ENCODE measurements at places on chromosomes 2 and 18.
A peak's percentile ranks its signal among the peaks of the same experiment; 100 is the strongest.

- DNase-seq: no peak
These were observed 97.2 kb upstream of the GPR45 start for GRCh38 chr2:105144152-105144940.

GRCh38 chr2:69694894-69695849 is 46.8 kb upstream of the ANXA4 start:
- DNase-seq: peak; percentile 82

DNA sequence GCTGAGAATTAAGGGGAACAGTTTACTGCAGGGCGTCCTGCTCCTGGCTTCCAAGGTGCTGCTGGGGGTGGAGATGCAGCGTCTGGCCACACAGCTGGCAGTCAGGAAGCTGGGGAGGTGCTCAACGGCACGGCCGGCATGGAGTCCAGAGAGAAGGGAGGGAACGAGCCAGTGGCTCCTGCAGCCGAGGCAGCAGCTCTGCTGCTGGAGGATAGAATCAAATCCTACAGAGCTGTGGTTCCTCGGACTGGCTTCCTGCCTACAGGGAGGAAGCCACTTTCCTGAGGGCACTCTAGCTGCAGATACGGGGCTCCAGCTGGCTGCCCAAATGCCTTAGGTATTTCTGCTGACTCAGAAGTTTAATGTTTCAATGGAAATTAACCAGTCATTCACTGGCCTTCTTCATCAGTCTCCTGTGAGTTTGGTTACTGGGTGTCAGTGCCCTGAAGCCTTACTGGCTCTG is 266.3 kb downstream of the TWIST2 start:
- DNase-seq: peak; percentile 19

DNA sequence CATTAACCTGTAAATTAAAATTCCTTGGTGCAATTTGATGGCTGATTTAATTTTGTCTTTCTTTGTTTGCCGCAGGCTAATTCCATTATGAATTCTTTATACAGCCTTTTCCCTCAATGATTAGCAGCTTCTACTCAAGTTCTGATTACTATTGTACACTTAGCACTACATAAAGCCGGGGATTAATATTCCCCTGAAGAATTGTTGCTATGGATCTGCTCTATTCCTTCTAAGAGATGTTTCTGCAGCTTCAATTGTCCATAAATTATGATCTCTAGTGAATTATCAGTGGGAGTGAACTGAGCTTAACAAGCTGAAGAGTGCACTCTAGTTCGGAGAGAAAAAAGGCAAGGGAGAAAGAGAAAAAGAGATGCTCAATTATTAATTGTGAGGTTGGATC is 433.7 kb upstream of the SPRED2 start:
- DNase-seq: no peak

DNA sequence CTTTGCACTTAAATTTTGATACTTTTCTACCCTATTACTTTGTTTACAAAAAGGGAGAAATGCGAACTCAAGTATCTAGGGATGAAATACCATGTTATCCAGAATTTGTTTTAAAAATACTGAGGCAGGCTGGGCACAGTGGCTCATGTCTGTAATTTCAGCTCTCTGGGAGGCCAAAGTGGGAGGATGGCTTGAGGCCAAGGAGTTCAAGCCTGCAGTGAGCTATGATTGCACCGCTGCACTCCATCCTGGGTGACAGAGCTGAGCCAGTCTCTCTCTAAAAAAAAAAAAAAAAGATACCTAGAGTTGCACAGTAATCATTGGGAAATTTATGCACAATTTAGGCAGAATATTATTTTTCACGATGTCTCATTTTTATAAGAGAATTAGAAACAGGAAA is 12.4 kb upstream of the VAPA start:
- no peak for DNase-seq

DNA sequence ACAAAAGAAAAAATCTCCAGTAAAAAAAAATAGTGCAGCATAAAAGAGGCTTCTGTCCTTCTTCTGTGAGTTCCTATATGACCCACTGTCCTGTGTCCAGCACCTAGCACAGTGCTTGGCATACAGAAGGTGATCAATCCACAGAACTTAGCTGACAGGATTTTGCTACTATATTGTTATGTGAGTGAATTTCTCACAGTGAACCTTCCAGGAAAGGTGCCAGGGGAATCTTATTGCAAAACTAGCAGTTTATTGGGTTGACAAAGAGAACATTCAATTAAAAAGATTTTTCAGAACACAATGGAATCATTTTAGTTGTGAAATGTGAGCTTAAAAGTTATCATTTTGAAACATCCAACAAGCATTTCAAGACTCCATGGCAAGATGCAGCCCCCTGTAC is 12.4 kb upstream of the TRIB2 start:
- DNase-seq: no peak
